ENCODE measurements at places on chromosomes 6 and 20. TPM values are rescaled to one million over a fixed set of nuclear protein-coding genes. Genes with fewer than 3 reads are reported as not detected.

The HCK gene
- 3.1 TPM for total RNA-seq

The GHRH gene
- total RNA-seq = not detected

The CD24 gene
- 2,422 TPM for total RNA-seq

The SYNGAP1 gene
- total RNA-seq = 10.0 TPM

The LAMA2 gene
- 94.0 TPM for total RNA-seq

The TAF8 gene
- total RNA-seq = 71.6 TPM

The CASS4 gene
- total RNA-seq = 0.22 TPM

The PLCG1 gene
- total RNA-seq = 252 TPM

The PRELID3B gene
- total RNA-seq = 74.4 TPM

The MYO6 gene
- 40.1 TPM for total RNA-seq

The CDSN gene
- total RNA-seq = not detected

The VSX1 gene
- total RNA-seq = not detected

The BPIFB1 gene
- not detected for total RNA-seq

The PPP1R16B gene
- 6.3 TPM for total RNA-seq

The OR2B6 gene
- total RNA-seq = not detected

The PRSS16 gene
- 32.0 TPM for total RNA-seq
